ENCODE measurements at places on chromosomes 16 and 17.

GRCh38 chr17:44210342-44211192 lies 8.9 kb downstream of the UBTF start:
- peak; percentile 87 for DNase-seq

- no peak for DNase-seq
These were observed 9.4 kb upstream of the NPTX1 start for GRCh38 chr17:80485846-80486245.

DNA sequence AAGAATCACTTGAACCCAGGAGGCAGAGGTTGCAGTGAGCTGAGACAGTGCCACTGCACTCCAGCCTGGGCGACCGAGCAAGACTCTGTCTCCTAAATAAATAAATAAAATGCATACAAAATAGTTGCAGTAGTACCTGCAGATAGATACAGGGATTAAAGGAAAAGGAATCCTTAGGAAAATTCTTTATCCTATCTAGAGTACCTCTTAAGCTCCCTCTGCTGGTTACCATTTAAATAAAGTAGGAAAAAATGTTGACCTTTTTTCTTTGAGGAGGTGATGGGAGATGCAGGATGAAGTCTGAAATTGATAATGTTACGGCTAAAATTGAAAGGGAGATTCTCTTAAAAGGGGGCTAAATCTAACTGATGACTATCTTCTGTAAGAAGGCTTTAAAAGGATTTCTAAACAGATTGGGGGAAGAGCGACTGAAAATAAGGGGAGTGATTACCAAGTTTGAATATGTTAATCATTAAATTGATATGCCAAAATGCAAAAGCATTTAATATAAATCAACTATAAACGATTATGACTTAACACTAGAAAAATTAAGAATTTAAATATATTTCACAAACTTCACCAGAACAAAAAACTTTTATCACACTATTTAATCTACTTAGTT lies 29.4 kb downstream of the C16orf87 start:
- no peak for DNase-seq

DNA sequence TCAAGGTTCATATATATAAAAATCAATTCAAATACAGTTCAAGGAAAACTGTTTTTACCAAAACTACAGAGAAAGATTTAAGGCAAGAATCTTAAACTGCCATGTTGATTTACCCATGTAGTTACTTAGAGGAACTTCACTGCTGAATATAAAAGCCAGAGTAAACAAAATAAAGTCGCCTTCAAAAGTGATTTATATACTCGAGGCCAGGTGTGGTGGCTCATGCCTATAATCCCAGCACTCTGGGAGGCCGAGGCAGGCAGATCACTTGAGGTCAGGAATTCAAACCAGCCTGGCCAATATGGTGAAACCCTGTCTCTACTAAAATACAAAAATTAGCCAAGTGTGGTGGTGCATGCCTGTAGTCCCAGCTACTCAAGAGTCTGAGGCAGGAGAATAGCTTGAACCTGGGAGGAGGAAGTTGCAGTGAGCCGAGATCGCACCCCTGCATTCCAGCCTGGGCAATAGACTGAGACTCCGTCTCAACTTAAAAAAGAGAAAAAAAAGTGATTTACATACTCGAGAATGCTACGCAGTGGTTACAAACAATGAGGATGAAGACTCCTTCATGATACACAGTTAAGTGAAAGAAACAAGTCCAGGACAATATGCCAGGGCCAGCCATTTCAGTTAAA lies 54.1 kb upstream of the CNEP1R1 start:
- DNase-seq: no peak

GRCh38 chr17:74049167-74049966 lies 154.1 kb upstream of the RPL38 start:
- no peak for DNase-seq

GRCh38 chr16:54362591-54363206 lies 76.1 kb upstream of the IRX3 start:
- DNase-seq: no peak

DNA sequence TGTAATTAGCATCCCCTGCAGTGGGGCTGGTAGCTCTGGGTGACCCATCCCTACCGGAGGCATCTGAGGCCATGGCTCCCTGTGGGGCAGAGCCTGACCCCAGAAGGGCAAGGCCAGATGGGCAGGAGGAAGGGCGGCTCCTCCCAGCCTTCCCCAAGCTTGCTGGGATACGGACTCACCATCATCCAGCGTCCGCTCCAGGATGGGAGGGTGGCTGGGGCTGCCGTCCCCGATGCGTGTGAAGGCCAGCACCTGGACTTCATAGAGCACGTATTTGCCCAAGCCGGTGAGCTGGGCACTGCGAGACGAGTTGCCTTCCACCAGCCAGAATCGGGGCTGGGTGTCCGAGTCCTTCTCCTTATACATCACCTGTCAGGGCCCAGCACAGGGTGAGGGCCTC lies 81.6 kb upstream of the CDC42EP4 start:
- no peak for DNase-seq

DNA sequence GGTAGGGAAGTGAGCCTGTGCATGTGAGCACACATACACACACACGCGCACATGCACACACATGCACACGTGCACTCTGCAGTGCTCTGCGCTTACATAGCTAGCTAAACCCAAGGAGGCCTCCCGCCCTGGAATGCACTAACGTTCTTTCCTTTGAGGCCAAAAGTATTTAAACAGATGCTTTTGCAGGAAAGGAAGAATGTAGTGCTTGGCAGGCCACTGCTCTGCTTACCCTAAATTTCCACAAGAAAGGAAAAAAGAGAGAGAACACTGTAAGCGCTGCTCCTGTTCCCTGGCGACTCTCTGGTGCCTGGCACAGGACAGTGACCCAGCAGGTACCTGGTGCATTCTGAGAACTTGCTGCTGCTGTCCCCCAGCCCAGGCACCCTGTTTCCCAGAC lies 31.3 kb upstream of the MRPS23 start:
- no peak for DNase-seq

DNA sequence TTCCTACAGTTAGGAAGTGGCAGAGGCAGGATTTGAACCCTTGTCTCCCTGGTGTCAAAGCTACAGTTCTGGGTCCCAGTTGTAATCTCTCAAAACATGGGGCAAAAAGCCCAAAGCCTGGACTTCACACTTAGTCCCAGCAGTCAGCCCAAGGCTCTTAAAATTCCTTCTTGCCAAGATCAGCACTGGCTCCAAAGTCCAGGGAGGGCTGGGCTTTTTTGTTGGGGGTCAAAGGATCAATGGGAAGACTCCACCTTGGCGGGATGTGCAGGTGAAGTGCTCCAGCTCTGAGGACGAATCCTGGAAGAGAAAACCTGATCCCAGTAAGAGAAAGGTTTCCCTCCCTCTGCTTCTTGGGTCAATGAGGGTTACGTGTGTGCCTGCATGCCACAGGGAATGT lies 195.5 kb downstream of the HAPSTR1 start:
- no peak for DNase-seq

DNA sequence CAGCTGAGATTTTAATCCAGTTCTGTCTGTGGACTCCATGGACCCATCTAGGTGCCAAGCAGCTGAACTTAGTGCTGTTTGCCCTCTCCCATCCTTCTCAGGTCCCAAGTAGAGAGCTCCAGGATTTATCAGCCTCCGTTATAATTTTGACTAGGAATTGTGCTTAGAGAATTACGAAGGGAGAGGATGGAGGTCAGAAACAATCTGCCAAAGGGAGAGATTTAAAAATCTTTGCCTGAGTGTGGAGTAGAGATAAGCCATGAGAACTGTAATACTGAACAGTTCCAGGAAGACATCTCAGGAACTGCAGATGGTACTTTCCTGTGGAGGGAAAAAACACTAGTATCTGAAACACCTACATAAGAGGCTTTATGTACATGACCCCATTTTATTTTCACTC lies 27.0 kb downstream of the CEP95 start:
- DNase-seq: no peak

DNA sequence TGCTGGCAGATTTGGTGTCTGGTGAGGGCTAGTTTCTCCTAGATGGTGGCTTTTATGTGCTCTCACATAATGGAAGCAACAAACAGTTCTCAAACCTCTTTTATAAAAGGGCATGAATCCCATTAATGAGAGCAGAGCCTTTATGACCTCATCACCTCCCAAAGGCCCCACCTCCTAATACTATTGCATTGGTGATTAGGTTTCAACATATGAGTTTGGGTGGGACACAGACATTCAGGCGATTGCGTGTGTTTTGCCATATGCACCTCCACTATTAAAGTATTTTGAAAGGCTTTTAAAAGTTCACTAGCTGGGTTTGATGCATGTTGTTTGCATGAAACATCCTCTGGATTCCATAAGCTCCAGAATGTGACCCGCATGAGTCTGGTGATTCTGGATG lies 24.4 kb upstream of the DNAJA2 start:
- no peak for DNase-seq

- no peak for DNase-seq
These were observed 21.2 kb downstream of the USP36 start for GRCh38 chr17:78819402-78819801.
